ENCODE measurements at places on chromosomes 7 and 10. TPM values are rescaled to one million over a fixed set of nuclear protein-coding genes. Genes with fewer than 3 reads are reported as not detected.

DNA sequence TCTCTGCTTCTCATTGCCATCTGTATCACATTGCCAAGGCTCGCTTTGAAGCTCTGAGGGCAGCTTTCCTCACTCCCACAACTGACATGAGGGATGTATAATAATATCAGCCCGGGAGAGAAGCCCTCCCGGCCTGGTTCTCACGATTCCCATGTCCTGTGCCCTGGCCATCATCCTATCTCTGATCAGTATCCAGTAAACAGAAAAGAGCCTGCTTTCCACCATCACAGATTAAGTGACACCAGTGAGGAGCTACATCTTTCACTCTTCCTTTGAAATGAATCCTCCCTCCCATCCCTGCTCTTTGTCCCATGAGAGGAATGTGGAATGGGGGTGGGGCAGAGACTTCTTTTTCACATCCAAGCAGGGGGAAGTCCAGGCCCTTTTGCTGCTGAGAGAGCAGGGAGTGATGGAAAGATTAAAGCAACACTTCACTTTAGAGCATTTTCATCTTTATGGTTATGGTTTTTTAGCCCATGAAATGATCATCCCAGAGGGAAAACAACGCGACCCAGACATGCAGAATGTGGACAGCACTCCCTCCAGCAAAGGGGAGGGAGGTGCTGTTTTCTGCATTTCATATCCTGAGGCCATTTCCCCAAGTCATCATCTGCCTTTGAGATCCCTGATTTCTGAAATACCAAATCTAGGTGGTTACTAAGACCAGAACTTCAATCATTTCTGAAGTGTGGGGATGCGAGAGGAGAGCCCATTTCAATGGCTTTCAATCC, 84.6 kb upstream of the LYZL1 start:
- DNase-seq: no peak

DNA sequence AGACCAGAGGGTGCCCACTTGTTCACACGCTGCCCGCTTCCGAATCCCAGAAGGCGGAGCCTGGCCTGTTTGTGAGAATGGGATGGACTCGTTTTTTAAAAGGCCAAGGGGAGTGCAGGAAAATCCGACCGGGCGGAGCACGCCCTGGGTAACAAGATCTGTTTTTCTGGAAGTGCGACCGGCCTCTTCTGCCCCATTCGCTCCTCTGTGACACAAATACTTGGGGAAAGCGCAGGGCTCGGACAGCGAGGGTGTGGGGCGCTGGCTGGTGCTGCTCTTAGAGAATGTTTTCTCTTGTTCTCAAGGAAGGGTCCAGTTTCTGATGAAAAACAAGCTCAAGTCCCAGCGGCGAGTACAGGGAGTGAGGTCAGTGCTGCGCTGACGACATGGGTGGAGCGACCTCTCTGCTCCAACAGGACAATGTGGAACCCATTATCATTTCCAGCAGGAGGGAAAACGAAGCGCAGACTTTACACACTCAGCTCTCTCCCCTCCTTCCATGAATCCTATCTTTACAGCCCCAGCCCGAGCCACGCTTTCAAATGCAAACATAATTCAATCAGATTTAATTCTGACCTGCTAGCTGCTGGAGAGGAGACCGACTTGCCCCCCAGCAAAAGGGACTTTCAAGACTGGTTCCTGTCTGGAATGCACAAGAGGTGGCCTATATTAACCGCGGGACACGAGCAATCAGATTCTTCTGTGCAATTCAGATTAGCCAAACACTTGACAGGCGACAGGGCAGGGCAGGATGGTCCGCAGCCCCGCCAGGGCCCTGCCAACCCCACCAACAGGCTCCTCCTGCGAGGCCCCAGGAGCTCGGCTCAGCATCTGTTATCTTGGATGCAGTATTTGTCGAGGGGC, 1.1 kb downstream of the RADIL start:
- DNase-seq: peak; percentile 61

DNA sequence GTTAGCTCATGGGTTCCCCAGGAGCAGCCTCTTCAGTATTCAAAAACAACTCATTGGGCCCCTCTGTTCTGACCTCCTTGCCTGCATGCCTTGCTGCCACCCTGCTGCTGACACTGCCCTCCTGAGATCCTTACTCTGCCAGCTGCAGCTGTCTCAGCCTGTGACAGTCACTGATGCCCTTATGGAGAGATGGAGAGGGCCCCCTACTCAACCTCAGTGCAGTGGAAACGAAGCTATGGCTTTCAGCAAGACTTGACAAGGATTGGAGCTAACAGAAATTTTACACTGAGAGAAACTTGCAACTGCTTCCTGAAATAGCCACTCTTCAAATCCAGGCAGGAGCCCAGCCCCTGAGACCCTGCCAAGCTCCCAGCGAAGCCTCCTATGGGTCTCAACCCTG, 678.3 kb upstream of the C7orf33 start:
- DNase-seq: no peak

The NCF1 gene
- total RNA-seq: 6.1 TPM

The CPA2 gene
- total RNA-seq: not detected

GRCh38 chr10:69938541-69938991, 114.1 kb upstream of the MACROH2A2 start:
- DNase-seq: no peak

GRCh38 chr10:111335826-111336225, 259.0 kb downstream of the ADRA2A start:
- DNase-seq: no peak

The SLC26A3 gene
- 13.6 TPM for total RNA-seq

GRCh38 chr7:54823776-54824175, 64.8 kb upstream of the SEC61G start:
- DNase-seq: no peak

DNA sequence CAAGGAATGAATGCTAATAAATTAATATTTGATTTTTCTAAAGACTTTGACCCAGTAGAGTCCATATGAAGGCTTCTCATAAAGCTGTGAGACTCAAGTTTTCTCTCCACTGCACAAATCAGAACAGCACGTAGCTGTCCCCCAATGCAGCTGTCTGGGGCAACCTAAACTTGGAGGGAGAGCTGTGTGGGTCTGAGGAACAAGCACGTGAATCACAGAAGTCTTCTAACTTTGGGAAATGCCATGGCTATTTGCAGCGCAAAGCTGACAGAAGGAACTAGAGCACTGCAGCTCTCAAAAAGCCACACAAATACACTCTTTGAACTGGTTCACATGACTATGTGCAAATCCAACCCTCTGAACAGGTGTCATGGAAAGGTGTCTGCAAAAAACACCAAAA, 47.9 kb downstream of the COL1A2 start:
- no peak for DNase-seq

- DNase-seq: no peak
Measured at GRCh38 chr7:157616426-157616825, 279.6 kb downstream of the DNAJB6 start.

The TMEM273 gene
- total RNA-seq: 18.4 TPM

DNA sequence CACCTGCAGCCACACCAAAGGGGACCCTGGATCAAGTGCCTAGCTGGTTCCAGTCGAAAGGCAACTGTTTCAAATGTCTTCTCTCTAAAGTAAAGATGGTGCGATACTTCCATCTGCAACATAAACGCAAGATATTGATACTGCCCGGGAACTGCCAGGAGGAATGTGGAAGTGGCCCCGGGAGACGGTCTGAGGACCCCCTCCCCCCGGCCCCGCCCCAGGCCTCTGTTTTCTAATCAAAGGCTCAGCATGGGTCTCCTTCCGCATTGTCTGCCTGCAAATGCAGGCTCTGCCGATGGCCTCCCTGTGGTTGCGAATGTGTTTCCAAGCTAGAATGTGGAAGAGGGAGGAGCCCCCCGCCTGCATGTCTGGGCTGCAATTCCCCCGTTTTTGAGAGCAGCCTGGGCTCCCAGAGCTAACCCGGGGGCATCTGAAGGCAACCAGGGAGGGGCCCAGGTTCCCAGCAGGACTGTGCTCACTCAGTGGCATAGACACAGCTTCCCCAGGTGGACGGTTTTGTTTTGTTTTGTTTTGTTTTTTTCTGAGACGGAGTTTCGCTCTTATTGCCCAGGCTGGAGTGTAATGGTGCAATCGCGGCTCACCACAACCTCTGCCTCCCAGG, 223.9 kb upstream of the PPP2R2D start:
- no peak for DNase-seq

DNA sequence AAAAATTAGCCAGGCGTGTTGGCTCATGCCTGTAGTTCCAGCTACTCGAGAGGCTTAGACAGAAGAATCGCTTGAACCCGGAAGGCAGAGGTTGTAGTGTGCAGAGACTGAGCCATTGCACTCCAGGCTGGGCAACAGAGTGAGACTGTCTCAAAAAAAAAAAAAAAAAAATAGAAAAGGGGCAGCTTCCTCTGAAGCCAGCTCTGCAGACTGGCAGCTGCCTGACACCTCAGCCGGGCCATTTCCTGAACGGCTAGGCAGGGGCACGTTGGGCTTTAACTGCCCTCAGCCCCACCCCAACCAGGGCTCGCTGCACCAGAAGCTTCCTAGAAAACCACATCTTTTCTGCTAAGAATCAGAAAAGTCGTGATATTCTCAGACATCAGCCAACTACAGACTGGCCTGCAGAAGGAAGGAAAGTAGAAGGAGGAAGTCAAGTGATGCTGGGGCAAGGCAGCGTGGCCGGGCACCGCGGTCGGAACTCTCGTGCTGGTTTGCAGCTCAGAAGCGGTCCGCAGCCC, 38.0 kb downstream of the PRKAG2 start:
- DNase-seq: no peak

- no peak for DNase-seq
Measured at GRCh38 chr7:107993891-107994291, 9.1 kb downstream of the LAMB1 start.

- no peak for DNase-seq
Measured at GRCh38 chr10:78700413-78700812, 368.4 kb upstream of the ZMIZ1 start.

DNA sequence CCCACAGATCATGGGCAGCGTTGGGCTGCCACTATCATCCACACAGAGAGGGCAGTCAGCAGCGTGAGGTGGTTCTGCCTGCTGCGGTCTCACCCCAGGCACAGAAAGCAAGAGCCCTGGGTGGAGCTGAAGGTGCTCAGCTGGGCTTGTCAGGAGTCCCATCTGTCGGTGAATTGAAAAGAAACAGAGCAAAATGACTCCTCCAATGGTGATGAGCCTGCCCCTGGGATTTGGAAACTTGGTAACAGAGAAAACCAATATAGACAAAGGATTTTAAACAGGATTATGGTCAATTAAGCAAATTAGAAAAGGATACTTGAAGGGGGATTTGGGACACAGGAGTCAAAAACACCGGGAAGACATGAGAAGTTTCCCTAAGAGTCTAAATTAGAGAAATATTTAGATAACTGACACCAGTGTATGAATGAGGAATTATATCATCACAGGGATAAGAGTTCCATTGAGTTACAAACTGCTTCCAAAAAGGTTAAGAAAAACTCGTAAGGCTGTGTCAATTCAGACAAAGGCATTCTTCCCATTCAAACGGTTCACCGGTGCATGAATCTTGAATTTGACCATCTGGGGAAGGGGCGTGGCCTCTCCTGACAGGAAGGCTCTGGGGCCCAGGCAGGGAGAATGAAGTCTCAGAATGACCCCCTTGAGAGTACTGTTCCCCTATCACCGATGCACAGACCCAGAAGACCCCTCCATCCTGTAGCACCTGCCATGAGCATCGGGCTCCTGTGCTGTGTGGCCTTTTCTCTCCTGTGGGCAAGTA, 70.0 kb upstream of the PRSS58 start:
- DNase-seq: no peak

DNA sequence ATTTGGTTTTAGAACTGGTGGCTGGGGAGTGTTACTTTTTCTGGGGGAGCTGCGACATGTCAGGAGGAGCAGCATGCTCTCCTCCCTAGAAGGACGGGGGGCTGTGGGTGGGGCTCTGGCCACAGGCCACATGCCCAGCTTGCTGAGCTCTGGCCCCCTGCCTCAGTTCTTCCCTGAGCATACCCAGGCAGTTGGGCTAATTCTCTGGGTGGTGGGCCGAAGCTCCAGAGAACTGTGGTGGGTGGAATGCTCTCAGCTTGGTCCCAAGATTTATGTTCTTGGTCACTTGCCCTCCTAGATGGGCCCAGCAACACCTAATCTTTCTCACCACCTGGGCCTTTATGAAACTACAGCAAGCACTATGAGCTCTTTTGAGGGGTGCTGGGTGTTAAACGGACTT, 5.1 kb upstream of the ZNF775 start:
- DNase-seq: no peak

GRCh38 chr10:116779076-116779687, 36.8 kb upstream of the HSPA12A start:
- no peak for DNase-seq

DNA sequence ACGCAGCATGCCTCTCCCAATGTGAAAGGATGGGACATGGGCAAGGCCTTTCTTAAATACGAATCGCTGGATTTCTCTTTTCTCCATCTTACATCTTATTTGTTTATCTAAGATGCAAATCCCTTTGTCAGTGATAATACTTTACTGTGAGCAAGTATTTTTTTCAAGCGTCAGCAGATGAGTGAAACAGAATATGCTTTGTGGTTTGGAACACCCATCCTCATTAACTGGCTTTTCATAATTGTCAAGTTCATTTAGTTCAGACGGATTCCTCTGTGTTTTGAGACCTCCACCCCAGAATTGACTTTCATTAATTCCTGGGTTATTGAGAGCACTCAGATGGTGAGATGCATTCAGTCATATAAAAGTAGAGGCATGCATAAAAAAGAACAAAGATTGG, 149.8 kb downstream of the NSUN6 start:
- DNase-seq: no peak

DNA sequence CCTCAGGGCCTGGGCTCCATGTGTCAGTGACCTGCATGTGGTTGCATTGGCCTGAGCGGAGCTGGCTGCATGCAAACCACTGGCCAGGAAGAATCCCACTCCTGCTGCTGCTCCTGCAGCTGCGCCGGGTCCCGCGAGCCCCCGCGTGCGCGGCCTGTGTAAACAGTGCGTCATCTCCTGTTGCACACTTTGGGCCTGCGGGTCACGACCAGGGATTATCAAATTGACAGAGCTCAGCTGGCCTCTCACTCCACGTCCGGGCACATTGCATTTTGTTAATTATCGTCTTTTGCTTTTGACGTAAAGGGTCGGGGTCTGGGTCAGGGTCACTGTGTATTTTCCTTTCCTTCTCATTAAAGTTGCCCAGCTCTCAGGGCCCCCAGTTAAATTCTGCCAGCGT, 132.6 kb downstream of the RGS10 start:
- no peak for DNase-seq

DNA sequence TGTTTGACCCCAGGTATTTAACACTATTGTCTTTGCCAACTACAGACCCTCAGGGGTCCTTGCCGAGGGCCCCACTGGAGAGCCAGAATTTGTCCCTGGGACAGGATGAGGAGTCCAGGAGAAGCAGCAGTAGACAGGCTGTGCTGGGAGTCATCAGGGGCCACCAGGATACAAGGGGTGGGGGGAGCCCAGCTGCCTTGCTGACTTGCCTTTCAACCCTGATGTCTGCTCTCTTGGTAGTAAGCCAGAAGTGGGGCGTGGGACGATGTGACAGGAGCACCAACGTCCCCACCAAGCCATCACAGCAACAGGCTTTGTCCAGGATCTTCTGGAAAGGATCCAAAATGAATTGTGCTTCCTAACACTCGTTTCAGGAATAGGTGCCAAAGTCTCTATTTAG, 62.4 kb upstream of the CDCA7L start:
- no peak for DNase-seq

DNA sequence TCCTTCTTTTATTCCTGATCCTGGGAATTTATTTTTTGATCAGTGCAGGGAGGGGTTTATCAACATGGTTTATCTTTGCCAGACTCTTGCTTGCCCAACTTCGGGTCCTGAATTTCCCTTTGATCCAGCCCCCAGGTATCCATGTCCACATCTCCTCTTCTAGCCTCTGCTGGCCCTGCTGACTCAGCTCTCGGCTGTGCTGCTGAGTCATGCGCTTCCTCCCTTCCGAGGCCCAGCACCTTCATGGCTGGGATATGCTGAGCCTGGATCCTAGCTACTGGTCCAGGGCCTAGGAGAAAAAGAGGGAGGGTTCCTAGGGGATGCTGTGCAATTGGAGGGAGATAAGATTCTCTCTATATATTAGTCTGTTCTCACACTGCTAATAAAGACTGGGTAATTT, 380.7 kb upstream of the SHH start:
- no peak for DNase-seq
